Right ventricle myocardium inferior (tissue), 1 donor: ENCODE measurements at places on chromosomes 3 and 15. TPM values are rescaled to one million over a fixed set of nuclear protein-coding genes. Genes with fewer than 3 reads are reported as not detected.

GRCh38 chr3:187286467-187287059 is 5.0 kb downstream of the MASP1 start:
- DNase-seq, result no peak

The EFCC1 gene
- 2.3 TPM for total RNA-seq

- no peak for DNase-seq
Measured at GRCh38 chr3:86837871-86838270, 153.1 kb downstream of the VGLL3 start.

- peak; percentile 73 for DNase-seq
Measured at GRCh38 chr15:83365370-83365938, 81.0 kb upstream of the BNC1 start.

The MST1 gene
- total RNA-seq, result 4.6 TPM

DNA sequence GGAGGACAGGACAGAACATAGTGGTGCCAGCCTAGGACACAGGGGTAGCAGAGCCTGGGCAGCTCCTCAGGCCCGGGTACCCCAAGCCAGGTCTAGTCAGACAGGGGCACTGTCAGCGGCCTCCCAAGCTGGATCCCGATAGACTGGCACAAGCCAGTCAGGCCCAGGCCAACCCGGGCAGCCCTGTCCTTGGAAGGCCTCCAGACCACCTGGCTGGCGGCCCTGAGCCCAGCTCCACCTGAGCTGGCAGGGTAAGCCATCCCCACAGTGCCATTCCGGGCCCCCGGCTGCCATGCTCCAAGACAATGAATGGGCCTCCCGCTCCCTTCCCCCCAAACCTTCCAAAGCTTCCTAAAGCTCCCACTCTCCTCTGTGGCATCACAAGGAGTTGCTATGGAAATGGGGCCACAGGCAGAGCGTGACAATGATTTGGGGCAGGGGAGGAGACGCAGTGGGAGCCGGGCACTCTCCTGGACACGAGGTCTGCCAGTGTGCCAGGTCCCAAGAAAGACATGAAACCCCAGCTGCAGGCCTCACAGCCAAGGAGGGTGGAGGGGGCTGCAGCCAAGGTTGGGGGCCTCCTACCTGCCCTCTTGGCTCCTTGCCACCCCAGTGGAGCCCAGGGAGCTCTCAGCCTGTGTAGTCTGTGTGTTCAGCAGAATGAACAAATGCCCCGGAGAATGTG is 165.6 kb upstream of the LINGO1 start:
- no peak for DNase-seq

DNA sequence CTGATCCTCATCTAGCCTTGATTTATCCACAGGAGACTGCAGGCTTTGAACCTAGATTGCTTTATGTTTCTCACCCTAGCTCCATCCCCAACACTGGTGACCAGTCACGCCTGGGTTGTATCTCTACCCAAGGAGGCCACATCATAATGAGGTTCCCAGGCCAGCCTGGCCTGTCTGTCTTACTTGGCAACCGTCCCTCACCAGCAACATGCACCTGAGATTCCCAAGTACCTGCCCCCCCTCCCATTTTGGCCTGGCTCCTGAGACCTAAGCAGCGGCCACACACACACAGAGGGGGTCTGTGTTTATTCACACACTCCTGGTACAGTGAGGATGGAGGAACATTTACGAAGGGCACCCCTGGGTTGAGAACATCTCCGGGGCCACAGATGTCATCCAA is 2.4 kb downstream of the CAMK2N2 start:
- no peak for DNase-seq

GRCh38 chr3:127140501-127141460 is 52.1 kb upstream of the PRR23E start:
- DNase-seq, result no peak

- DNase-seq, result no peak
Measured at GRCh38 chr15:39784638-39785037, 2.0 kb upstream of the FSIP1 start.

DNA sequence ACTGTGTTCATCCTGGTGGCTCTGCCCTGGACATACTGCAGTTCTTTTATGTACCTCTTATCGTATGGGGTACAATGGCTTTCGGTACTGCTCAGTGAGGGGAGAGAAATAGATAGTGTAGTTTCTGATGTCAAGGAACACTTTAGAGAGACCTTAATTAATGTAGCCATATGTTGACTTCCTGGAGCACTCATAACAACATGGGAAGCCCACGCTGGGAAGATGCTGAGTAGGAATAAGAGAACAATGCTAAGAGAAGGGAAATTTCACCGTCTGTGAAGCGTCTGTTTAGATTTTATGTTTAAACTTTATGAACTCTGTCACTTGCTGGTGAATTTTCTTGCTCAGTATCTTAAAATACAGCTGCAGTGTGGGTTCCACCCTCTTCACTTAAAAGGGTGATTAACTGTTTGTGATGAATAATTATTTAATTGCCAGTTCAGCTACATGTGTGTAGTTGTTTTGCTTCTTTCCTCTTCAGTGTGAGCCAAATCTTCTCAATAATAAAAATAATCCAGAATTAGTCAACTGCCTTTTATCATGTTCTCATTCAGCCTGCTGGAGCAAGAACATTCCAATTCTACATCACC is 373.1 kb upstream of the TPRG1 start:
- DNase-seq, result no peak

The SCG5 gene
- not detected for total RNA-seq
